ENCODE measurements at places on chromosomes 11 and 22.

GRCh38 chr11:60860943-60861342 is 5.2 kb upstream of the PTGDR2 start:
- peak; percentile 33 for DNase-seq

DNA sequence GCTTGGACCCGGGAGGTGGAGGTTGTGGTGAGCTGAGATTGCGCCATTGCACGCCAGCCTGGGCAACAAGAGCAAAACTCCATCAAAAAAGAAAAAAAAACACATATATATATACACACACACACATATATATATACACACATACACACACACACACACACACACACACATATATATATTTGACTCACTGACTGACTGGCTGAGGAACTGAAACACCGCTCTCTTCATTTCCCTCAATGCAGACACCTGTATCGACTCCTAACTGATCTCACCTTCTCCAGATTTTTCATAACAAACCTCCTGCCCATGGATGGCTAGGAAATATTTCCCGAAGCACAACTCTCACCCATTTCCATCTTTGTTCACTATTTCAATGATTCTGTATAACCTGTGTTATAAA is 140.7 kb upstream of the ANO3 start:
- DNase-seq: no peak

- DNase-seq: peak; percentile 50
Measured at GRCh38 chr11:86523738-86524619, 148.4 kb downstream of the ME3 start.

DNA sequence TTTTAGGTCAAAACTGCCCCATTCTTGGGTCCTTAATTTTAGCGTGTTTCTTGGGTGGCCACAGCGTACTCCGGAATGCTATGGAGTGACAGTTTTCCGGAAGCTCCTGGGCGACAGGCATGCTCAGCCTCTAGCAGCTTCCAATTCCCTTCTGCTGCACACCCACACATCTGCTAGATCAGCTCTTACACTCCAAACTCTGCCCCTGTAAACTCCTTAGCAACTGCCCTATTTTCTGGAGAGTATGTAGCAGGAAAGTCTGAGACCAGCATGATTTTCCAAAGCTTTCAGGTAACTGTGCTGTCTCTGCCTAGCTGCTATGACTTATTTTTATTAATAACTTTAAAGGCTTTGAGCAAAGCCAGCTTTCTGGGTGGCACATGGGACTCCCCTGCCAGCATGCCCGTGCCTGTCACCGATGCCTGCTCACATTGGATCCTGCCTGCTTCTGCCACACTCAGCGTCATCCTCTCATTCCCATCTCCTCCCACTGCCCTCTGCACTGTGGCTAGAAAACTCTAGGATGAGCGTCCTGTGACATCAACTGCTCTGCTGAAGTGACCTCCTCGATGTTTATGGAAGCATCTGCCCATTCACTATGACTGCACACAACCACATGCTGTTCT is 17.3 kb downstream of the TOLLIP start:
- no peak for DNase-seq

- DNase-seq: no peak
Measured at GRCh38 chr22:17898375-17898774, 124.1 kb upstream of the BID start.

DNA sequence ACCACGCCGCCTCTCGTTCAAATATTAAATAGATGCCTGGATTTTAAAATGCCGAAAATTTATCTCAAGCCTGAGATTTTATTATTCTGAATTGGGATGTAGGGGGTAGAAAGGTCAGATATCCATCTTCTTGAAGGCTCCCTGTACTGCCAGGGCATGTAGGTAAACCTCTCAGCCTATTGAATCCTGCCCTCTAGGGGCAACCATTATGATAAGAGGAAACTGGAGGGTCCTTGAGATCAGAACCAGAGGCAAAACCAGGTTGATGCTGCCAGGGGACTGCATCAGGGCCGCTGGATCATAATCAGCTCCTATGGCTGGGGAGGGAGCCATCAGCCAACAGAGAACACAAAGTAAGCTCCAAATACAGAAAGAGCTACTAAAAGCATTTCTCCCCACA is 92.4 kb downstream of the KCNC1 start:
- DNase-seq: no peak

GRCh38 chr11:37597776-37598175 is 999.7 kb upstream of the RAG2 start:
- DNase-seq: no peak

DNA sequence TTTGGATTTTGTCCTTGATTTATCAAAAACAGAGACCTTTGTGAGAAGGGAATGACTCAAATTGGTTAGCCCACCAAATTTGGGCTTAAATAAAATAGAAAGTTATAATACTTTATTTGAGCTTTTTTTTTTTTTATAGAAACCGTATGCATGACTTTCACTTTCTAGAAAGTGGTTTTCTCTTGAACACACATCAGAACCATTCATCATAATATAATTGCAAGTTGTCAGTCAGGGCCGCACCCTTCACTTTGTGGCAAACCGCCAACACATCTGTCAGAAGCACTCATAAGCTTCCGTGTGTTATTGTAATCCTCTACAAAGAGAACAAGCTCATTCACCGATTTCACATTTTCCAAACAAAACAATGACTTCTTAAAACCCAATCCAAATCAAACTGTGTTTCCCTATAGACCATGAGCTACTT is 76.1 kb downstream of the SOX6 start:
- DNase-seq: peak; percentile 50

DNA sequence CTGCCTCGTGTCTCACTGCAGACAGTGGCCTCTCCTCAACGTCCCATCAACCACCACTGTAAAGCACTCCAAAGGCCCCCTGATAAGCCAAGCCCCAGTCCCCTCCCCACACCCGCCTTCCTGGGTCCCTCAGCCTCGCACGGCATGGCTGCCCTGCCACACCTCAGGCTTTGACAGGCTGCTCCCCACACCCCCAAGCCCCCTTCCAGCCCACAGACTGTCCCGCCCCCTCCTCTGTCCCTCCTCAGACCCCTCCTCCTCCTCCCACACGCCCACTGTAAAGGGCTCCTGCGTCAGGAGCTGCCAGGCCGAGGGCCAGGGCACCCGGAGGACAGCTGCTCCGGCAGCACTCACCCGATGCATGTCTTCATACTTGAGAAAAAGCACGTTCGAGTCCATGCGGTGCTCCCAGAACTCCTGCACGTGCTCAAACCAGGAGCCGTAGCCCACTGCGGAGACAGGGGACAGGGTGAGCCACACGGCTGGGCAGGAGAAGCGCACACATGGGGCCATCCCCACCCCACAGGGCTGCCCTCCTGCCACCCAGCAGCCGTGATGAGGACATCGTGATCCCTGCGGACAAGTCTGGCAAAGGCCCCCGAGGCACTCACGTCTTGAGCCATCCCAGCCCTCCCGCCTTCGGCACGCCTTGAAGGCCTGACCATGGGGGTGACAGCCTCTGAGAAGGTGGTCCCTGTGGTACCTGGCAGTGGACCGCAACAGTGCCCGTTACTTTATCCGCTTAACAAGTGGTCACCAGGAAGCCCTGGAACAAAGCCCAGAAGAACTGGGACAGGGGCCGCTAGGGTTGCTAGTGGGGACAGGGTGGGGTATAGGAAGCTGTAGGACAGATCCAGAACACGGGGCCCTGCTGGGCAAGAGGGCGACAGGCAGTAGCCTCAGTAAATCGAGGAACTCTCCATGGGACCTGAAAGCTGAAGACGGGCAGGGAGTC is 21.5 kb upstream of the EFCAB6 start:
- DNase-seq: no peak

DNA sequence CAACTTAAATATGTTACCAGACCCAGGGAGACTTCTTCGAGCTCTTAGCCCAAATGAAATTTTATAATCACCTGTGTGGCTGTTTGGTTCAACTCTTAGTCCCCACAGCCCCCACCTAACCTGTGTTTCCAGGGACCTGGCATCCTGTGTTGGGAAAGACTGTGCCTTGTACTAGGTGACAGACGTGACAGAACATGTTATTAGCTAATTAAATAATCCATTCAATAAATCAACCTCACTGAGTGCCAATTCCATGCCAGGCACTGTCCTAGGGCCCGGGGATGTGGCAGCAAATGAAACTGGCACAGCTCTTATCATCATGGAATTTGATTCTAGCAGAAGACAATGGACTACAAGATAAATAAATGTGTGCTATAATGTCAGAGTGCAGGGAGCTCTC is 431.9 kb downstream of the MIAT start:
- DNase-seq: no peak

All from A673 (cell line).